ENCODE measurements at places on chromosomes 2 and 18.

GRCh38 chr18:47485221-47485797 is 233.8 kb upstream of the SKOR2 start:
- no peak for DNase-seq

- DNase-seq = no peak
These were observed 8.6 kb upstream of the PLEKHM3 start for GRCh38 chr2:208033701-208034502.

- no peak for DNase-seq
These were observed 289.2 kb upstream of the CCDC68 start for GRCh38 chr18:55248495-55248894.

- DNase-seq = peak; percentile 5
These were observed 26.5 kb downstream of the PPP4R3B start for GRCh38 chr2:55590810-55591440.

GRCh38 chr2:120712180-120712681 is 23.4 kb upstream of the GLI2 start:
- DNase-seq = no peak

DNA sequence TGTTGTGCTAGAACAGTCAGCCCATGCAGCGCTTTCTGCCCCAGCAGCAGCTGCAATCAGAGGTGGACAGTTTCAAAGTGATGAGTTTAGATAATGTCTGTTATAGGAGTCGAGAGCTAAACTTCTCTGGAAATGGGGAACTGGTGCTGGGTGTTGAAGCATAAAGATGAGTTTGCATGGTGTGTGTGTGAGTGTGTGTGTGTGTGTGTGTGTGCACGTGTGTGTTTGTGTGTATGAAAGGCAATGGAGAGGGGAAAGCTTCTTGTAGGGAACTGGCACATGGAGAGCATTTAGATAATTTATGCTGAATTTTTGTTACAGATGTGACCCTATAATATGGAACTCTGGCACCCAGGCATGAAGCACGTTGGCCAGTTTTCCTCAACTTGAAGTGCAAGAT is 22.7 kb downstream of the ICOS start:
- no peak for DNase-seq

- no peak for DNase-seq
These were observed 9.6 kb upstream of the DPYSL5 start for GRCh38 chr2:26838121-26838906.

DNA sequence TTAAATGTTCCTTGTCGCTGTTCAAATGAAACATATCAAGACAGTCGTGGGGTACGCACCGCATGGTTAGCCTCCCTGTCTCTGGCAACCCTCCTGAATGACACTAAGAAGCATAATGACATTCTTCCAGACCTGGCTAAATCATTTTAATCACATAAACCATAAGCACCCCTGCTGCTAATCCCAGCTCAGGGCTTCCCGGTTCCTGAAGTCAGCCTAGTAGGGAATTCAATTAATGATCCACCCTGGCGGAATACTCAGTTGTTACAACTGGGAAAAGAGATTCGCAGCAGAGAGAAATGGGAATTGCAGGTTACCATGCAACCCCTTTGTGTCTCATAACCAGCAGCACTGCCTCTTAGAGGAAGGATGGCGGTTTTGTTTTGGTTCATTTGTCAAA is 200.8 kb upstream of the AGAP1 start:
- no peak for DNase-seq

DNA sequence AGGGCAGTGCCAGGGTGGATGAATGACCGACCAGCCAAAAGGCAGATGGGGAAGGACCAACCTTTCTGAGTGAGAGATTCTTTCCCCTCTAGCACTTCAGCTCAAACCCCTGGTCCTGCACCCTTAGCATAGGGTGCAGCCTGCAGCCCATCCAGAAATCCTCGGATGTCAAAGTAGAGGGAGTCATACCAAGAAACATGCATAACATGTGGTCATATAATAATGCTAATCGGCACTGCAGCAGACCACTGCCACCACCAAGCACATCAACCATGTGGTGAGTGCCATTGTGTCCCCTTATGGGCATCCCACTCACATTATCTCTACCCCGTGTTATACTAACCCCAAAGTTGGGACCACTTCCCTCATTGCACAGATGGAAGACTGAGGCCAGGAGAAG is 17.7 kb downstream of the ATOH8 start:
- no peak for DNase-seq

DNA sequence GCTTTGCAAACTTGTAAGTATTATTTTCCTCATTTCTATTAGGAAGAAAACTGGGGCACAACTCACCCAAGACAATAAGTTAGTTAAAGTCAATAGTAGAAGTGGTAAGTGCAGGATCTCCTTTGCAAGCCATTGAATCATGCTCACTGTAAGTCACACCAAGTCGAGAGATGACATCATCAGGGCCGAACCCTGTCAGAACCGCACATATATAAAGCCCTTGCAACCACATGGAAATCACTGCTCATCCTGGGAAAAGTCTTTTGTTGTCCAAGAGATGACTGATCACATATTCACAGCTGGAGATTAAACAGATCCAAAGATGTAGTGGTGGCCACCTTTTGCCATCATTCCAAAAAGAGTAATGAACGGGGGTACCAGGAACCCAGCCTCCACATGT is 484.8 kb upstream of the ID2 start:
- DNase-seq = no peak

DNA sequence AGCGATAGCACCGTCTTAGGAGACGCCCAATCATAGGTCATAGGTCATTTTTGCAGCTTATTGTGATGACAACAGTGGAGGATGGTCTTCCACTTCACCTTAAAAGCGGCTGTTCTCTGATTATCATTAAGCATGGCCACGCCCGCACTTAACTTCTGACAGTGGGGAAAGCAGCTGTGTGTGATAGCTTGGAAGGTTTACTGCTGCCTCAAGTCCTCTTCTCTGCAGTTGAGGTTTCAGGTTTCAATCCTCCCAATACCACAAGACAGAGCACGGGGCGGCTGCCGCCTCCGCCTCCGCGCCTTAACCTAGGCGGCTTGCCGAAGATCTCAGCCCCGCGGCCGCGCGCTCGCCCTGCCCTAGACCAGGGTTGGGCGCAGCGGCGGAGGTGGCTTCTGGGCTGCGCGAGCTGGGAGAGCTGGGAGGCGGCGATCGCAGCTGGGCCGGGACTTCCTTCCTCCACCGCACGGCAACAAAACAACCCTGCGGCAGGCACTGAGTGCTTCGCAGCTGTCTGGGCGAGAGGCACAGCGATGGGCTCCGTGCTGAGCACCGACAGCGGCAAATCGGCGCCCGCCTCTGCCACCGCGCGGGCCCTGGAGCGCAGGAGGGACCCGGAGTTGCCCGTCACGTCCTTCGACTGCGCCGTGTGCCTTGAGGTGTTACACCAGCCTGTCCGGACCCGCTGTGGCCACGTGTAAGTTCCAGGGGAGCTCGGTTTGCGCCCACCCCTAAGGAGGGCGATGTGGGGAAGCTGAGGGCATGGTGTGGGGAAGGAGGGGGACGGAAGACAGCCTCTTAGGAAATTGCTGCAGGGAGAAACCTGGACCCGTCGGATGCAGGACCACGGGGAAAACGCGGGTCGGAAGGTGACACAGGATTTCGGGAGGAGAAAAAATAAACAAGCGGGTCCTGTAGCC is at the start of gene RNF125:
RNF125 (plus strand) TSS at position 495 of the 920 bp plus-strand sequence; CDS start at position 534, 39 bp downstream.
- peak; percentile 5 for DNase-seq

DNA sequence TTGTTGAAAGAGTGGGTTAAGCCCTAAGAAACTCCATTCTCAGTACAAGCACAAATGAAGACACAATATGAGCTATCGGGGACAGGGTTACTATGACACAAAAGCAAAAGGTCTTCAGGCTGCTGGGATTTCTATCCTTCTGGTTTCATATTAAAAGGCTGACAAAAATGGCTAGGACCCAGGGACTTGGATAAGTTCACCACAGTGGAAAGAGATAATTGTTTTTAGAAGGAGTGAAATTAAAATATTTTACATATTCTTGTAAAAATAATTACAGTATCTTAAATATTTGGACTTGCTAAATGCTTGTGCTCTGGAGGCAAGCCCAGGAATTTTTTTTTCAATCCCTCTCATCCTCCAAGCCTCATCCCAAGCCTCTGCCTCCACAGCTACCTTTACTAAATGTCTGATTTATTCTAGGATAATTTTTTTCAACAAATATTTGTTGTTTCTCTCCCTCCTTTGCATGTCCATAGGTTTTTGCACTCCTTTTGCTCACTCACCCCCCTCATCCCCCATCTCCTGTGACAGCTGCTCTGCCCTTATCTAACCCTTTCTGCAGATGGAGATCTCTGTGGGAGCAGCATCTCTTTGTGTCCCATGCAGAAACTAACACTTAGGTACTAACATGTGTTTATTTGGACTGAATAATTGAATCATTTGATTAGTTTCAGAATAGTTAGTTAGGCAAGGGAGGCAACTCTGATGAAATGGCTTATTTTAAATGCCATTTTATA is 47.8 kb upstream of the NABP1 start:
- DNase-seq = no peak

- no peak for DNase-seq
These were observed 820 bp downstream of the MTCL1 start for GRCh38 chr18:8705961-8706790.

DNA sequence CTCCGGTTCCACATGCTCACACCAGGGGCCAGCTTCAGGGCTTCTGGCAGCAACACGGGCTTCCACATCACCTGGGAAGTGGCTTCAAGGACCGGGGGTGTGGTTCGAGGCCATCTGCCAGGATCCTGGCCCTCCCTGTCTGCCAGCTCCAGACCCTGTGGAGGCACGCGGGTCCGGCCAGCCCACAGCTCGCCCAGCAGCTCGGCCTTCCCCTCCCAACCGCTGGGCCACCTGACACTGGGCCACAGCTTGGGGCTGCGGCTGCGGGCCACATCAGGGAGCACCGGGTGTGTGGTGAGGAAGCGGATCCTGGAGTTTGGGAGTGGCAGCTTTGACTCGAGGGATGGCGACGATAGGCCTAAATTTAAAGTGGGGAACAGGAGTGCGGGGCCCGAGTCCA is 7.0 kb downstream of the C2orf81 start:
- DNase-seq = no peak

- no peak for DNase-seq
These were observed 116.6 kb upstream of the NOSTRIN start for GRCh38 chr2:168685600-168686451.

GRCh38 chr18:63301434-63301833 is 18.1 kb downstream of the BCL2 start:
- DNase-seq = no peak

DNA sequence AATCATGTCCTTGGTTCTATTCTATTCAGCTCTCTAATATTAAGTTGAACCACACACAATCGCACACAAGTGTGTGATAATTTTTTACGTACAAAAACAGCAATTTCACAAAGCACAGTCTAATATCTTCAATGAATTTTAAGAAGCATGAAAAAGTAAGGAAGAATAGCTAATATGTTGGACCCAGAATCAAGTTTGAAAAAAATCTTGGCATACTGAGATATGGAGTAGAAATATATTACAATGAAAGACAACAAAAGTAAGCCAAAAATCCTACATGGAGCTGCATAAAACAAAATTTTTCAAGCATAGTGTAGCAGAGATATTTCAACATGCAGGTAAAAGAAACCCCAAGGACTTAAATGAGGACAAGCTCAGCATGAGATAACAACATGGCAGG is 219.1 kb upstream of the RND3 start:
- DNase-seq = no peak

GRCh38 chr2:236177604-236177966 is 9.4 kb upstream of the GBX2 start:
- no peak for DNase-seq

GRCh38 chr2:28681606-28682005 is 70.0 kb upstream of the PPP1CB start:
- no peak for DNase-seq

DNA sequence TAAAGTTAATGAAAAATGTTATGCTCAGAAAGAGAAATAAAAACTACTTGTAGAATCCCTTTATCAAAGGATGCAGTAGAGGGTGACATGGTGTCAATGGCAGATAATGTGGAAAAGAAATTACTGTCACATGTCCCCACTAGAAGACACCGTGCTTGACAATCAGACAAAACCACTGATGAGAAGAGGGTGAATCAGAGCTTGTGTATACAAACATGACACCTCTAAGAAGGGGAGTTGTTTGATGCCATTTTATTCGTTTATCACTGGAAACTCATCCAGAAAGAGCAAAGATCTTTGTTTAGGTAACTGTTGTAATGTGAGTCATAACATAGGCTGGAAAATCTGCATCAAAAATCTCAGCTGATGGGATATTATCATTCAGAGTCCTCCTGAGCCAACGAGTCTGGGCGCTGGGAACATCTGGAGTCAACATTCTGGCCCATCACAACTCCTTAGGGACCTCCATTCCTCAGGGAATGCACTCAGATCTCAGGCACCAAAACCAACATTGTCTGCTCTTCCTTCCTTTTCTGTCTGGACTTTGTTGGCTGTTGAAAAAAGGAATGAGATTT is 49.5 kb upstream of the RAB12 start:
- DNase-seq = no peak

- DNase-seq = no peak
These were observed 315.2 kb upstream of the RND3 start for GRCh38 chr2:150802635-150803034.

DNA sequence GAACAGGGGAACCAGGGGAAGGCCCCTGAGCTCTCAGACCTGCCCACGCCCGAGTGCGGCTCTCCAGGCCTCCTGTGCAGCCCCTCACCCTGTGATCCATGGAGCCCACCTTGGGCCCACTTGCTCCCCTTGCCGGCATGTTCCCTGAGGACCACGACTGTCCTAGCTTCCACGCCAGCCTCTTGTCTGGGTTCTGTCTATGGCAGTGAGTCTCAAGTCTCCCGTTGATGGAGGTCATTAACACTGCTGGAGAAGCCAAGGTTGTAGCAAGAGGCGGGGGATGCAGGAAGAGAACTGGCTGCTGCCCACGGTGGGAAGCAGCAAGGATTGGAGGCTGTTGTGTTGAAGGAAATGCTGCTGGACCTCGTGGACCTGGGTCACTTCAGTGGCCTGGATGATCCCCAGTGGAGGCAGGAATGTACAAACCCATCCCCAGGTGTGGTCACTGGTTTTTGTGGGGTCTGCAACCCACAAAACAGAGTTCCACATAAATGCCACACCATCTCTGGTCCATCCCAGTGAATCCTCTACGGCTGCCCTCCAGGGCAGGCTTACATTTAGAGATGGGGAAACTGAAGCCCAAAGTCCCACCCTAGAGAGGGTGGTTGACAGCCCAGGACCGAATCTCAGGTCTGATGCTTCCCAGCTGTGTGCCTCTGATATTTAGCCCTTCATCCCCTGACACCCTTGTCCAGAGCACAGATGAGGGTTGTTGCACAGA is 150.3 kb downstream of the NDUFA10 start:
- DNase-seq = no peak

DNA sequence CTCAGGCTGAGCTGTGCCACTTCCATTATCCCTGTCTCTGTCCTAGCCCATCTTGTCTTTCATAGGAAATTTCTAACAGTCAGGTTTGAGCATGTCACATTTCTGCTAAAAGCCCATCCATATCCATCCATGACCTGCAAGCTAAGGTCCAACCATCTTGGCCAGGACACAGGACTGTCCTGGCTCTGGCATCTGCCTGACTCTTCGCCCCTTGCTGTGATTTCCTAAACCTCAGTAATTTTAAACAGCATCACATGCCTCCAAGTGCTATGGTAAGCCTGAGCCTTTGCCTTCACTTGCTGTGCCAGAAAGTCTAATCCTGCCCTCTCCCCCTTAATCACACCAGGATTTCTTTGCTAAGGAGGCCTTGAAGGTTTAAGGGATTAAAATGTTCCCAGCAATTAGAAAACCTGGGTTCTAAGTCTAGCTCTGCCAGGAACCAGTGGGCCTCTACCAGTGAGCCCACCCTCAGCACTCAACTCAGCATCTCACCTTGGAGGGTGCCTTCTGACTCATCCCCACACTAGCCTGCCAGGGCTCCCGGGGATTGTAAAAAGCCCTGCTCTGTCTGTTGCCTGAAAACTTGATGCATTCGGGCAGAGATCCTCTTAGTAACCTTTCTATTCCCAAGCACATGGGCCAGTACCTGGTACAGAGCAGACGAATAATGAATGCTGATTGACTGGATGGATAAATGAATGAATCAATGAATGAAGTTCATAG is 411.0 kb downstream of the LRATD1 start:
- no peak for DNase-seq
